ENCODE measurements at places on chromosomes 4 and X.

DNA sequence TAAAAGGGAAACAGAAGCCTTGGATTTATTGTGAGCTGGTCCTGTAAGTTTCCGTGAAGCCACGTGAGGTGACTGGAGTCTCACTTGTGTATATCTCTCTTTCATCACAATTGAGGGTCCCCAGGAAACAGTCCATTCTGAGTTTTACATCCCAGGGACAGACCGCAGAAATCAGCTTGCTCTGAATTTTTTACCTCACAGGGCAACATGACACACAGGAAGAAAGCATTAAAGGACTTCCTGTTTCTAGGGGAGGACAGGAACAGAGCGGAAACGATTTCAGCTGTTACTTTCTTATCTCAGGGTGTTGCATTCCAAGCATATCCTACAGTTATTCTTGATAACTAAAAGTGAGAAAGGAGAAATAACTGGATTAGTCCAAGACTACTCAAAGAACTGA lies 553.5 kb downstream of the TRAM1L1 start:
- DNase-seq = no peak

GRCh38 chrX:97842468-97843199 lies 958.9 kb downstream of the RPA4 start:
- no peak for DNase-seq

- DNase-seq = no peak
These were observed 724.8 kb upstream of the FTHL17 start for GRCh38 chrX:31796624-31797023.

DNA sequence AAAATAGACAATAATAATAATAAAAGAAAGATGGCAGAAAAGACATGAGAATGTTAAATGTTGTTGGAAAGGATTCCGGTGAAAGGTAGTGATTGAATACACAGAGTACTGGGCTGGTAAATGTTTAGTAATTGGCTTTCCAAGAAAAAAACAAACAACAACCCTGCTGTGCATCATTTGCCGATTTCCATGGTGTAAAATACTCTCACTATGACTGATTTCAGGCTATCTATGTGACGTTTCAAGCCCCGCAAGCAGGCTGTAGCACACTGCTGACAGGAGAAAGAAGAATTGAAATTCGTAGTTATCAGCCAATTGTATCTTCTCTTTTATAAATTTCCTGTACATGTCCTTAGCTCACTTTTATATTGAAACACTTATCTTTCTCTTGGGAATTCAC lies 13.6 kb upstream of the SEPTIN6 start:
- DNase-seq = no peak

- no peak for DNase-seq
These were observed 36.4 kb upstream of the MAN2B2 start for GRCh38 chr4:6538575-6538974.

- DNase-seq = no peak
These were observed 69.8 kb downstream of the ANXA3 start for GRCh38 chr4:78621395-78621794.

DNA sequence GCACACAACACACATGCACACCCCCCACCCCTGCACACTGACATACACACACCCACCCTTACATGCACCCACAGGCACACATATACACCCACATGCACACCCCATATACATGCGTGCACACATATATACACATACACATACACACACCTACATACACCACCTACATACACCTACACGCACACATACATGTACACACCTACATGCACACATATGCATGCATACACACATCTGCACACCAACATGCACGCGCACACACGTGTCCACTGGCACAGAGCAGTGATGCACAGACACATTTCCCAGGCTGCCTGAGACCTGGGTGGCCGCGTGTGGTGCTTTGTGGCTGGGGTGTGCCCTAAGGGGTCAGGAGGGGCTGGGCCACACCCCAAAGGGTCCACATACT lies 31.7 kb downstream of the FGFRL1 start:
- no peak for DNase-seq

GRCh38 chrX:17377795-17378194 lies 2.8 kb downstream of the NHS start:
- no peak for DNase-seq

- DNase-seq = no peak
These were observed 292.9 kb downstream of the IL1RAPL1 start for GRCh38 chrX:28880136-28880535.

DNA sequence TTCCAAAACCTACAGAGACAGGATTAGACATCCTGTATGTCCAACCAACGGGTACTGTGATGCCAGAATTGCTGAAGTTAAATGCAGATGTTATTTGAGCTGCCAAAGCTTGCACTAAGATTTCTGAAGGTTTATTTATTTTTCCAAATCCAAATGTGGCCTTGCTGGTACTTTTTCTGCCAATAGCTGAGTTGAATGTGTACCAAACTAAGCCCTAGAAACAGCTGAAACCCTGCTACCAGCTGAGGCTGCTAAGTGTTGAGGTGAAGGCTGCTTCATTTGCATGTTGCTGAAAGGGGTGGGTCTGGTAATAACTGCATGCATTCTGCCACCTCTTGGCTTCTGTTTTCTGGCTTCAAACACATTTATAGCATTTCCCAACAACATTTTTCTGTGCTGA lies 366.5 kb downstream of the FAT4 start:
- no peak for DNase-seq

GRCh38 chr4:15778289-15779241 lies at the start of gene CD38:
TSS of gene CD38 (plus strand) at chr4:15778328. CDS start at chr4:15778415, 87 bp downstream.
- DNase-seq = peak; percentile 41

GRCh38 chr4:41256131-41256739 lies 493 bp upstream of the UCHL1 start:
- no peak for DNase-seq

DNA sequence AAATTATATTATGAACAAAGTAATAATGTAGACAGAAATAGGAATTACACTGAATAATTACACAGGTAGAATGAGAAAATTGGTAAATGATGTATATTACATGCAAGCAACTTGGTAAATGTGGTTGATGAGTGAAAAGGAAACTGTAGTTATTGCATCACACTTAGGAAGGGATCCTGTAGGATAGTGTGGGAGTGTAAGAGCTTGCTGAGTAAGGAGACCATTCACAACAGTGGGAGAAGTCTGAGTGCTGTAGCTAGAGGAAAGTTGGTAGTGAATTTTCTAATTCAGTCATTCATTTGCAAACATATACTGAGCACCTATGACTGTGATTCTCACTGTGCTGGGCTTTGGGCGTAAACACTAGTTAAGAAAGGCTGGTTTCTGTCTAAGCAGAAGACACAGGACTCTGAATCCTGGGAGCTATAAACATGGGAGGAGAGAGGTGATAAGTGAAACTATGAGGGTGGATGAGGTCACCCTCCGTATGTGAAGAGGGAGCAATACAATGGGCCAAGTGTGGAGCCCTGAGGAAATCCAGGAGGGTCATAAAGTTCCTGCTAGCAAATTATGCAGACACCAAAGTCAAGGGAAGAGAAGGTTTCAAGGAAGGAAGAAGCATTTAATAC lies 14.2 kb upstream of the CPE start:
- DNase-seq = no peak

- DNase-seq = no peak
These were observed 25.5 kb upstream of the MYOZ2 start for GRCh38 chr4:119110121-119110520.

- no peak for DNase-seq
These were observed 53.5 kb downstream of the HTRA3 start for GRCh38 chr4:8322794-8323704.

DNA sequence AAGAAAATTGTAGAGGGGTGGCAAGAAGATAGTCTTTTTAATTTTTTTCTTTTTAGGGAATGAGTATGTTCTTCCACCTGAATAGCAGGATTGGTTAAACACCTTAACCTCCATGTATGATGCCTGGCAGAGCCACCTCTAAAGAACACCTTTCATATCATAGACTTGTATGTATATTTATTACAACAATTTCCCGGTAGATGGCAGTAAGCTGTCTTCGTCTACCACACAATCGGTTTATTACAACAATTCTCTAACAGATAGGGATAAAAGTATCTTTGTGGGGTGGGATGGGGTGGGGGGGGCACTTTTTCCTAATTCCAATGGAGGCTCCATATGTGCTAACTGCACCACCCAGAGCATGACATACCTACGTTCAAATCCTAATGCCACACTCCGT lies 255.5 kb downstream of the LDB2 start:
- DNase-seq = no peak

- no peak for DNase-seq
These were observed 49.6 kb downstream of the LAMP2 start for GRCh38 chrX:120419463-120419862.

DNA sequence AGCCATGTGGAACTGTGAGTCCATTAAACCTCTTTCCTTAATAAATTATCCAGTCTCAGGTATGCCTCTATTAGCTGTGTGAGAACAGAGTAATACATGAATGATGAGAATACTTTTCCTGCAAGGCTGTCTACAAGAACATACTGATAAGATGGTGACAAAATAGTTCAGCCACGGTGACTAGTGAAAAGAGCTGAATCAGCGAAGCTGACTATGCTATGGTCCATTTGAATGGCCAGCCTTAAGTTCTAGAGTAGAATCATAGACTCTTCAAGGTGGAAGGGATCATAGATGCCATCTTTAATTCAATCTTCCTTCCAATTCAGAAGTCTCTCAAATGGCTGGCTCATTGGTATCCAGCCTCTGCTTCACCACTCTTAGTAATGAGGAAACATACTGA lies 163.3 kb downstream of the SPANXN1 start:
- no peak for DNase-seq
